Fibroblast of skin of left quadriceps (primary cell): ENCODE measurements at places on chromosomes 6 and 20.
A peak's percentile ranks its signal among the peaks of the same experiment; 100 is the strongest.

GRCh38 chr20:31915491-31916280 lies 36.2 kb downstream of the PDRG1 start:
- no peak for DNase-seq

DNA sequence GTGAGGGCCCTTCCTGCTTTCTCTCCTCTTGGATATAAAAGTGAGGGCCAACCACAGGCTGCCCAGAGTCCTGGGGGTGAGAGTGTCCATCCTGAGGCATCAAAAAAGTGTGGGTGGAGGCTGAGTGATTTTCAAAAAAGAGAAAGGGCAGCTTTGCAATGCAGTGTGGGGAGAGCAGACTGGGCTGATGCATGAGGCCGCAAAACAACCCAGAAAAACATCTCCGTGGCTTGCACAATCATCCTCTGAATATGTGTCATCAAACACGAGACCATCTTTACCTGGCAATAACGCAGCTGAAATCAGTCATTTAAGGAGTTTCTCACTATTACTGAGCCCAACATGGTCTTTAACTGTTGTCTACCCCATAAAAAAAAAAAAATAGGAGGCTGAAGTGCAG lies 191.2 kb upstream of the SOX4 start:
- peak; percentile 9 for DNase-seq

DNA sequence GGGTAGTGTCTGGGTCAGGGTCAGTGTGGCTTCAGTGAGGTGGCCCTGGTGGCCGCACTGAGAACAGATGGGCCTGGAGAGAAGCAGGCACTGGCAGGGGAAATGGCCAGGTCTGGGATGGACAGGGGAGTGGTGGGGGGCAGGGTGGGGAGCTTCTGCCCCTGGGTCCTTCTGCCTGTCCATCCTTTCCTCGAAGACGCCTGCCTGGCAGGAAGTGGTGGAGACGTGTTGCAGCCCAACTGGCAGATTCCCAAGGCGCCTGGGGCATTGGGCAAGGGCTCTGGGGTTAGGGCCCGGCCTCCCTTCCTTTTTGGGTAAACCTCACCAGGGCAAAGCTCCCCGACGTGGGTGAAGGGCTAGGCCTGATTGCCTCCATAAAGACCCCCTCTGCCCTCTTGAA lies 10.4 kb downstream of the SRC start:
- no peak for DNase-seq

DNA sequence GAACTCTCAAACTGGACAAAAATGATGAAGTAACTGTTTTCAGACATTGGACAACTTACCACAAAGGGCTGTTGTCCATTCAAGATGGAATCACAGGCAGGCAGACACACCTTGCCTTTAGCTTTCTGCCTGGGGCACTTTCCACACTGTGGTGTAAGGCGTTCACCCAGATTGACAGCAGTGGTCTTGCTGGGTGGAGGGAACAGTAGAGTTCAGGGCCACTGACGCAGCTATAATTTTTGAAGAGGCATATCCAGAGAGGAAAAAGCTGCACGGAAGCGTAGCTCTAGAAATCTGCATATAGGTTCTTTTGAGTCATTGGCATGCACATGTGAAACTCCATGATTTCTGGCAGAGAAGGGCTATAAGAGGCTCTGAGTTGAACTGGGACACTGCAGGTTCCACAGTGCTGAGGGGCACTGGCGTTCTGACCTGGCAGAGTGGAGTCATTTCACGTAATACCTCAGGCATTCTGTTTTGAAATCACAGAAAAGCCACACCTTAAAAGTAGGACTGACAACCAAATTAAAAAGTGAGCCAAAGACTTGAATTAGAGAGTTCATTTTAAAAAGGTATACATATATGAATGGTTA lies 105.0 kb upstream of the EDN1 start:
- DNase-seq: no peak

DNA sequence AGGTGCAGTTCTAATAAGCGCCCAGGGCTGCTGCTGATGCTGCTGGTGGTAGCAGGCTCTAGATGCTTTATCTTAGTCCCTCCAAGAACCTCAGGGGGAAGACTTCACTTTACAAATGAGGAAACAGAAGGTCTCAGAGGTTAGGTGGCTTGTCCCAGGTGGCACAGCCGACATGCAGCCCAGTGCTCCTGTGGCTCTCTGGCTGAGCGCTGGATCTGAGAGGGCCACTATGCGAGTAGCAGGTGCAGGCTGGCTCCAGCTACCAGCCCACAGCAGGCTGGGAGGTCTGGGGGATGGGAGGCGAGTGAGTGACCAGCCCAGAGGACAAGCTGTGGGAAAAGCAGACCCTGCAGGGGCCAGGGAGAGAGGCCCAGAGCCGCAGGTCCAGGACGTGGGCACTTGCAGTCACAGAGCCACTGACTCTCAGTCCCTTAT lies 90.9 kb downstream of the PRND start:
- DNase-seq: no peak

DNA sequence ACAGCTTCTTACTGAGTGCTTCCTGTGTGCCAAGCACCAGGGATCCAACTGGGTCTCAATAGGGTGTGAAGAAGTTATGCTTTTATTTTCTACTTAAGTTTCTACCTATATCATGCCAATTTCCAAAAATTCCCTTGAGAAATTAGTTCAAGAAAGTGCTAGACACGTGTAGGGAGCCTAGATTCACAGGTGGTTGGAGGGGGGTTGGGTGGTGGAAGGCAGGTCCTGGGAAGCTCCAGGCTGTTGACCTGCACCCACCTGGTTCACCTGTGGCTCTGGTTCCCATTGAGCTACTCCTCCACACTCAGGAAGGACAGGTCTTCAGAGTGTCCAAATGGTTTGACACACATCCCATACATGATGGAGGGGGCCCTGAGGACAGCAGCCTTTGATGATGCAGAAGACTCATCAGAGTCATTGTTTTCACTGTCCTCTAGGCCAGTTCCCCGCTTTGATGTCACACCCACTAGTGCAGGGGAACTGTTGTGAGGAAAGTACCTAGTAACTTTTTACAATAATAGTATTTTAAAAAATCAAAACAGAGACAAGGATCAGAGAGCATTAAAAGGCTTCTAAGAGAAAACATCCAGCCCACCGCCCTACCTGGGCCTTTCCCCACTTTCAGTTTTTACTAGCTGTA lies 39.8 kb upstream of the MYL9 start:
- DNase-seq: no peak

- DNase-seq: no peak
Observed at GRCh38 chr20:44810061-44810390, 320 bp downstream of the RIMS4 start.

- no peak for DNase-seq
Observed at GRCh38 chr6:23302514-23302913, 733.1 kb downstream of the HDGFL1 start.
